ENCODE measurements at places on chromosomes 2 and 18.

DNA sequence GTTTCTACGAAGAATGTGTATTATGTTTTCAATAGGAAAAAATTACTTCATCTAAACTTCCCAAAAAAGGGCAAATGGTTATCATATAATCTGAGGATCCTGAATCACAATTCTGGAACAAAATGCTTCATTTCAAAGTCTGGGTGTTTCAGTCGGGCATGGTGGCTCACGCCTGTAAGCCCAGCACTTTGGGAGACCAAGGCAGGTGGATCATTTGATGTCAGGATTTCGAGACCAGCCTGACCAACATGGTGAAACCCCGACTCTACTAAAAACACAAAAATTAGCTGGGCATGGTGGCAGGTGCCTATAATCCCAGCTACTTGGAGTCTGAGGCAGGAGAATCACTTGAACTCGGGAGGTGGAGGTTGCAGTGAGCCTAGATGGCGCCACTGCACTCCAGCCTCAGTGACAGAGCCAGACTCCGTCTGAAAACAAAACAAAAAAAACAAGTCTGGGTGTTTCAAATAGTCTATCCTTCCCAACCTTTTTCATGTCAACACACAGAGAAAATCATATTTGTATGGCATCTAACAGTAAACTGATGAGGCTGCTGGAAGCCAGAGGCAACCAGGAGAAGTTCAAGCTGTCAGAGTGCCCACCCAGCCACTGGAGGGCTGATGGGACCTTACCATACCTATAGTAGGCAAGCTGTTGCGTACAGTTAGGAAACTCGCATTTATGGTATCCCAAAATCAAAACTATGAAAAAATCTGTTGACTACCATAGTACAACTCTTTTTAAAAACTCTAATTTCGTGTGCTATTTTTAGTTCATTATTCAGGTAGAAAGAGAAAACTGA lies 14.6 kb downstream of the NBAS start:
- DNase-seq = no peak

- peak; percentile 67 for DNase-seq
These were observed 5.6 kb downstream of the QPCT start for GRCh38 chr2:37350034-37350433.

DNA sequence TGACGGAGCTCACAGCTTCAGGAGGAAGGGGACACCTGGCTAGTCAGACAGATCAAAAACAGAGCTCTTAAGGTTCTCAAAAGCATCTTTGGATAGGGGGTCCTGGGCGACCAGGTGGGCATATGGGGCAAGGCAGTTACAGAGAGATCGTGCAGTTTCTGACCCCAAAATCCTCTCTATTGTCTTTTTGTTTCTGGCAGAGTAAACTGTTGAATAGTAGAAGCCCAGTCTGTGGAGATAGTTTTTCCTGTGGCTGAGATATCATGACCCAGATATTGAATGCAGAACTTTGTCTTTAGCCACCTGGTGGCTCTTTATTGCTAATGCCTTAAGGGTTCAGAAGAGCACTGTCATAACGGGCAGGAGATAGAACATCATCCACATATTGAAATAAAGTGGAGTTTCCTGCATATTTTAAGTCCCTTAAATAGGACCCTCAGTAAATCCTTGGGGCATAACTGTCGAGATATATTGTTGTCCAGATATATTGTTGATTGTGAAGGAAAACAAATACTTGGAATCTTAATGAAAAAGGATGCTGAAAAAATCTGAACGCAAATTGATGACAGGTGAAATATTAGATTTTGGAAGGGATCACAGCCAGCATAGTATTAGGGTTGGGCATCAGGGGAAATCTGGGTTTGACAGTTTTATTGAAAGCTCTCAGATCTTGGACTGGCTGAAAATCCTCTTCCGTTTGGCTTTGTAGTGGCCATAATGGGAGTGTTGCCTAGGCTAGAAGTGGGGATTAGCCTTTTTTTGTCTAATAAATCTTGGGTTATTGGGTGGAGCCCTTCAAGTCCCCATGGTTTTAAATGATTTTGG lies 14.1 kb upstream of the ZDBF2 start:
- no peak for DNase-seq

DNA sequence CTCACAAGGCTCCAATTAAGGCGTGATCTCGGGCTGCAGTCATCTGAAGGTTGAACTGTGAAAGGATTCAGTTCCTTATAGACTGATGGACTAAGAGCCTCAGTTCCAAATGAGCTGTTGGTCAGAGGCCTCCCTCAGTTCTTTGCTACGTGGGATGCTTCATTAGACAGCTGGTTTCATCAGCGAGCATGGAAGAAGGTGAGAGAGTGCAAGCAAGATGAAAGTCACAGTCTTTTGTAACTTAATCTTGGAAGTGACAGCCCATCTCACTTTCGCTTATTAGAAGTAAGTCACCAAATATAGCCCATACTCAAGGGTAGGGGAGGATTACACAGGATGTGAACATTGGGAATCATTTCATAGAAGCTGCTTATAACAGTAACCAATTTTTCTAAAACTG lies 26.8 kb downstream of the PPP1CB start:
- DNase-seq = no peak

- DNase-seq = no peak
These were observed 380.5 kb upstream of the HNRNPA3 start for GRCh38 chr2:176832086-176832485.

- no peak for DNase-seq
These were observed 135.6 kb upstream of the UNC80 start for GRCh38 chr2:209636076-209636475.

DNA sequence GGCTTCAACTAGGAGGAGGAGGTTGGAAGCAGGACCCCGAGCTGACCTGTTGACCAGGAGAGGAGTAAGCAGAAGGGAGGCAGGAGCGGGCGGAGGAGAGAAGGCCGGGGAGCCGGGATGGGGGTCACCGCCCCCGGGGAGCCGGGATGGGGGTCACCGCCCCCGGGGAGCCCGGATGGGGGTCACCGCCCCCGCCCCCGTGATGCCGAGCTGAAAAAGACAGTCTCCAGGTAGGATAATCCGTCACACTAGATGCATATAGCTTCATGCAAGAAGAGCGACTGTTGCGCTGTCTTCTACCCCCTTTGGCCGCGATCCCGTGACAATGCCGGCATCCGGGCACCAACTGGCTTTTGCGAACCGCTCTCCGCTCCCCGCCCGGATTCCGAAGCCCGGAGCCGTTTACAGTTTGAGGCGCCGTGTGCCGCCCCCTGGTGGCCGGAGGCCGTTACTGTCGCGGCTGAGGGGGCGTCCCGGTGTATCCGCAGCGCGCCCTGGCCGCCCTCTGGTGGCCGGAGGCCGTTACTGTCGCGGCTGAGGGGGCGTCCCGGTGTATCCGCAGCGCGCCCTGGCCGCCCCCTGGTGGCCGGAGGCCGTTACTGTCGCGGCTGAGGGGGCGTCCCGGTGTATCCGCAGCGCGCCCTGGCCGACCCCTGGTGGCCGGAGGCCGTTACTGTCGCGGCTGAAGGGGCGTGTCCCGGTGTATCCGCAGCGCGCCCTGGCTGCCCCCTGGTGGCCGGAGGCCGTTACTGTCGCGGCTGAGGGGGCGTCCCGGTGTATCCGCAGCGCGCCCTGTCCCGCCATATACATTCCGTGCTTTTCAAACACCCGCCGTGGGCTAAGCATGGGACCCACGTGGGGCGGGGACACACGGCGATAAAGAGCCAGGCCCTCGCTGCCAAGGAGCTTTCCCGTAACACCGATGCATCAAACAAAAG lies 89.6 kb downstream of the ACTR3 start:
- no peak for DNase-seq

DNA sequence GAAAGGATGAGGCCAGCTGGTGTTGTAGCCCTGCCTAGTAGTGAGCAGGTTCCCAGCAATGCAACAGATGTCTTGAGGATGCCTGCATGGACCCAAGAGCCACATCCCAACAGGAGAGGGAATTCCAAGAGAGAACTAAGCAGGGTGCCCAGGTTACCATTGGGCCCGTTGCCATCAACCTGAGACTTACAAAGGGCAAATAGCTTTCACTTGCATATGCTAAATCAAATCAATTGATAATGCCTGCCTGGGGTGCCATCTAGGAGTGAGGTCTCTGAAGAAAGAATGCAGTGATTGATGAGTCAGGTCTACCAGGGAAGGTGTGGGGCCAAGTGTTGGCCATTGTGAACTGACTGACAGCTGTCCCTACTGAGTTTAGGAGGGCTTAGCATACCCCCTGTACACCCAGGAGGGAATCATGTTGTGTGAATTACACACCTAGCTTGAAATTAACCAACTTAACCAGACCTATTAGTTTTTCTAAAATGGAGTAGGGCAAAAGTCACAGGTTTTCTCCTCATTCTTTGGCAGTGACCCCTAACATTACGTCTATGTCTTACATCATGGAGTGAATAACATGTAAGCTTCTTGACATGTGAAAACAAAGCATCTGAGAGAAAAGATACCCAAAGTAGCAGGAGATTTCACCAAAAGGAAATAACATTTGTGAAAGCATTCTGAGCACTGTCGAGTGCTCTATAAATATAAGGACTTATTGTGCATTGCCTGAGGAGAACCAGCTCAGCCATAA lies 32.3 kb downstream of the FHOD3 start:
- DNase-seq = no peak

DNA sequence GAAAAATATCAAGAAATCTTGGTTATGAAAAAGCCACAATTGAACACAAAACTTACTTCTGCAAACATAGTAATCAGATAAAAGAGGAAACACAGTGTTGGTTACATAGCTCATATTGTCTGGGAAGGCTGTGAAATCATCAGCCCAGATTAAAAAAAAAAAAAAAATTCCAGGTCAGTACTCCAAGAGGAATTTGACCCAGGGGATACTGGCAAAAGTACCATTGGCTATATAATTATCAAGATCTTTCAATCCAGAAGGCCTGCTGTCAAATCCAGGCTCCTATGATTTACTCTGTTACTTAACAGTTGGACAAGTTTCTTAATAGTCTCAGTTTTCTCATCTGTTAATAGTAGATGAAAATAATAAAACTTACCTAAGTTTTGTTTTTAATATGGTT lies 12.9 kb upstream of the IKZF2 start:
- DNase-seq = no peak

GRCh38 chr2:241905716-241906377 lies 36.3 kb downstream of the RTP5 start:
- no peak for DNase-seq

DNA sequence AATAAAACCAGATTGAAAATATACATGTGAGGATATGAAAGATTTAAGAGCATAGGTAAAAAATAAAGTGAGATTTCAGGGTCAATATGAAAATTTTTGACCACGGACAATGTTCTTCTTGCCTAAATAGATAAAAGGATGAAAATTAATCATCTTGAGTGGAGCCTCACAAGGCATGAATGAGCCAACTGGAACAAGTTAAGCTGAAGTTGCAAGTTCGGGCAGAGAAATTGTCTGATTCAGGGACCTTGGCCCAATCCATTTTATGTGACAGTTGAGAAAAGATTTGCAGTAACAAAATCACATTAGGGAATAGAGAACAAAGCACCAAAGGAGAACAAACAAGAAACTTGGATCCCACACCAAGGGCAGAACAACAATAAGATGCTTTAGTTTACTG lies 305.3 kb downstream of the TMX3 start:
- DNase-seq = no peak

DNA sequence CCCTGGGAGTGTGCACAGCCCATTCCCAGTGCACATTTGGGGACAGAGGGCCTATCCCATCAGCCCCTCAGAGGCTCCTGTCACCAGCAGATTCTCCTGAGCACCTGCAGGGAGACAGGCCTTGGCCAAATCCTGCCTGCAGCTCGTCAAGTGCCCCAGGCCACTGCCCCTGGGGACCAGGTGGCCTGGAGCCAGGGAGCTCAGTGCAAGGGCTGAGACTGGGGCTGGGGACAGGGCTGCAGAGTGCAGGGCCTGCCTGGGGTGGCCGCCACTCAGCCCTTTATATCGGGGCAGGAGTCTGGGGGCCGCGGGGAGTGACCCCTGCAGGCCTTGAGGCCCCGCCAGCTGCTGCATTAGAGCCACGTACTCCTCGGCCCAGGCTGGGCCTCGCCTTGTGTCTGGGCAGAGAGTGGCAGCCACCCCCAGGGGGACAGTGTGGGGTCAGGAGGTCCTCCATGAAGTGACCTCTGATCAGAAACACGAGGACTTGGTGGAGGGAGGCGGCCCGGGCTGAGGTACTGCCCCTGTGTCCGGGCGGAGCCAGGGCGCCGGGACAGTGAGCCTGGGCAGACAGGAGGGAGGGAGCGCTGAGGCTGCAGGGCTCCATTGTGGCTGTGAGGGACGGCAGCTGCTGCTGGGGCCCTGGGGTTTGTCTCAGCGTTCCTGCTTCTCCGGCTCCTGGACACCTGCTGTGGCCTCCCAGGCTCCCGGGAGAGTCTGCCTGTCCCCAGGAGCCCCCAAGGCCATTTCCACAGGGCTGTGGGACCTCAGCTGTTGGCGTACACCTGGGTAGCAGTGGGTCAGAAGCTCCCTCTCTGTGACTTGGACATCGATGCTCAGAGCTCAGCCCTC lies 24.2 kb downstream of the GPC1 start:
- no peak for DNase-seq

DNA sequence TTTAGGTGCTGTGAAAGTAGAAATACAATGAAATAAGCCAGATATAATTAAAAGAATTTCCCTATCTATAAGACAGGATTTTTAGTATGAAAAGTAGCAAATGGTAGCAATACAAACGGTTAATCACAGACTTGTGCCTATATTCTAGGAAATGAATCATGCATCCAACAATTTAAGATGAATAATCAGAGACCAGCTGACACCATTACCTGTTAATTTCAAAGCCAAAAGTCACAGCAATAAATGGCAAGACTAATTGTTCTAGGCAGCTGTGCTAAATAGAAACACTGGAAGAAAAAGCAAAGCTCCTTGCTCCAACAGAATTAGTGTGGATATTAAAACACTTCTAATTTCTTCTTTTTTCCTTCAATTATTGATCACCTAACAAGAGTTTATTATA lies 35.1 kb upstream of the MPP4 start:
- DNase-seq = no peak

DNA sequence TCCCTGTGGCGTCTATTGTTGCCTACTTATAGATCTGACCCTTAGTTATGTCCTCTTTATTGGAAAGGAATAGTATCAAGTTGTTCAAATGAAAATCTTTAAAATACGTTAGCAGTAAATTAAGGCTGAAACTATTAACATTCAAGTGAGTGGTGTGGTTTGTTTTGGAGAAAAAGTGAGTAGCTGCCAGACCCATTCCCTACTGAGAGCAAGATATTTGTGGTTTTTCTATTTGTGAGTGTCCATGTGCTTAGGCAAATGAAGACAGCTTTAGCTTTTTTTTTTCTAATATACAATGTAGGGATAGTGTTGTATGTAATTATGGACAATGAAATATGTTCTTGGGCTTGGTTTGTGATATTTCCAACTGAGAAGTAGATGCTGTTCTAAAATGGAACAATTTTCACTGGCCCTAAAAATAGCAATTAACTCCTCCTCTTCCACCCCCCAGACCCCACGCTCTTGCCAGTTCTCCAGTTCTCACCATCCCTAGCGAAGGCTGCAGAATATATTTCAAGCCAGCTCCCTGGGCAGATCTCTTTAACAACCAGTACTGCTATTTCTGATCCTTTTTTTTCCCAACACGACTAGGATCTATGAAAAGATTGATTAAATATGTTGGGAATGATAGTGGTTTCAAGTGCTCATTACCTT lies 83.1 kb downstream of the CCDC85A start:
- DNase-seq = no peak

Data from NCI-H774 (cell line).